ENCODE measurements at places on chromosomes 12 and 14.

- no peak for DNase-seq
These were observed 444 bp upstream of the GEMIN2 start for GRCh38 chr14:39113685-39114072.

- DNase-seq: no peak
These were observed 62.8 kb upstream of the SLC35F4 start for GRCh38 chr14:57928732-57929131.

DNA sequence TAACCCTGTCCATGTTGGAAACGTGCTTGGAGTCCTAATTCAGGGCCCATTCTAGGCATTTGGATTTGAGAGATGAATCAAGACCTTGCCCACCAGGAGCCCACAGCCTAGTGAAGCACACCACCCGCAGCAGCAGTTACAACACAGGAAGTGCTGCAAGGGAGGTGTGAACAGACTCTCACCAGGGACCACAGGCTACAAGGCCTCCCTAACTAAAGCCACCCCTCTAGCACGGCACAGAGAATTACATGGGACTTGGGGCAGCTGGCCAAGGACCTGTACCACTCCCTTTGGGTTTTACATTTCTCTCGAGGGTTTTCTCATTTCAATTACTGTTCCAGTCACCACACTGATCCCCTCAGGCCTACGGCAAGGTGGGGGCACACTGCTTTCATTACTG, 49.5 kb upstream of the FOXN3 start:
- no peak for DNase-seq

DNA sequence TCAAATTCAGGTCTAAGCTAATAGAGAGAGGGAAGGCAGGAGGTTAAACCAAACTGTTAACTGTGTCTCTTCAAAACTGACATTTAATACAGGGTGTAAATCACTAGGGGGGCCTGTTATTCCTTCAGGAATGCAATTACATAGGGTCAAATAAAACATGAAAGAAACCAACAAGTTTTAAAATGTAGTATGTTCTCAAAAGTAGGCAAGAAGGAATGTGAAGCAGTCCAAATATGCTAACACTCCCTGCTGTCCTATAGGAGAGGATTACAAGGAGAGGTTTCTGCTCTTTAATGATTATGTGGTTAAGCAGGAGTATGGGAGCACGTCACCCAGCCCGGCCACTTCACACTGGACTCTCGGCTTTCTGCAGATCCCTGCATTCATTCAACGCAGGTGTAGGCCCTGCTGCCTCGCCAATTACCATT, 42.5 kb upstream of the BMP4 start:
- DNase-seq: no peak

- DNase-seq: no peak
These were observed 287.5 kb upstream of the MGAT4C start for GRCh38 chr12:86543716-86544115.

DNA sequence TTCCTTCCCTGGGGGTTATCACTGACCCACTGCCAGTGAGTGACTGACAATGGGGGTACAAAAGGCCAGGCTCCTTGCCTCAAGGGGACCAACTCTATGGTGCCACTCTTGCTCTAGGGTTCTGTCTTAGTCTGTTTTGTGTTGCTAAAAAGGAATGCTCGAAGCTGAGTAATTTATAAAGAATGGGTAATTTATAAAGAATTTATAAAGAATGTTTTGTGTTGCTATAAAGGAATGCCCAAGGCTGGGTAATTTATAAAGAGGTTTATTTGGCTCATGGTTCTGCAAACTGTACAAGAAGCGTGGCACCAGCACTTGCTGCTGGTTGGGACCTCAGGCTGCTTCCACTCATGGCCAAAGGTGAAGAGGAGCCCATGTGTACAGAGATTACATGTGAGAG, 15.8 kb upstream of the RASSF8 start:
- DNase-seq: no peak

DNA sequence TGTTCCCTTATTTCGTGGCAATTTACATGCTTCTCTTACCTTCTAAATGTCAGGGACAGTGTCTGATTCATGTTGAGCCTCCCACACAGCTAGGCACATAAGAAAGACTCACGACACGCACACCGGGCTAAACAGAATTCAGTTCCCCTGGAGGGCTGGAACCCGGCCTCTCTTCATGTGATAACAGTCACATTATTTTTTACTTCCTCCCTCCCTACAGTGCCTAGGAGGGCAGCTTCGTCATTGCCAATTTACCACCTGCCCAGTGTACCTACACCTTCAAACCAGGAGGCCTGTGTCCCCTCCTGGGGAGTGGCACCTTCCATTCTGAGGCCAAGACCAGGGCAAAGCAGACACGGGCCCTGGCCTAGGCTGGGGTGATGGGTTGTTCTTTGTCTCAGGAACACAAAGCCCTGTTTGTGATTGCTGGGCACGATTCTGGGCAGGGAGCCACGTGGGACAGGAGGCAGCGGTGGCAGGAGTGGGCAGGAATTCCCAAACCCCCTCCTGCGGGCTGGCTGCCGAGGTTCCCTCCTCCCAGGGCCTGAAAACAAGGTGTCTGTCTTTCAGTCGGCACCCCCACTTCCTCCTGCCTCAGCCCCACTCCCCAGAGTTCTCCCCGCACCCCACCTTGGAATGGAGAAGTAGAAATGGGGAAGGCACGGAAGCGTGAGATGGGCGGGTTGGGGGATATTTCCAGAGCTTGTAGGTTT, 6.8 kb upstream of the RASAL1 start:
- no peak for DNase-seq

- no peak for DNase-seq
These were observed 60.2 kb downstream of the LRCOL1 start for GRCh38 chr12:132550014-132550802.

- DNase-seq: no peak
These were observed 91.3 kb downstream of the EP400 start for GRCh38 chr12:132040906-132041606.

GRCh38 chr12:106114447-106115068, 24.2 kb downstream of the NUAK1 start:
- no peak for DNase-seq

DNA sequence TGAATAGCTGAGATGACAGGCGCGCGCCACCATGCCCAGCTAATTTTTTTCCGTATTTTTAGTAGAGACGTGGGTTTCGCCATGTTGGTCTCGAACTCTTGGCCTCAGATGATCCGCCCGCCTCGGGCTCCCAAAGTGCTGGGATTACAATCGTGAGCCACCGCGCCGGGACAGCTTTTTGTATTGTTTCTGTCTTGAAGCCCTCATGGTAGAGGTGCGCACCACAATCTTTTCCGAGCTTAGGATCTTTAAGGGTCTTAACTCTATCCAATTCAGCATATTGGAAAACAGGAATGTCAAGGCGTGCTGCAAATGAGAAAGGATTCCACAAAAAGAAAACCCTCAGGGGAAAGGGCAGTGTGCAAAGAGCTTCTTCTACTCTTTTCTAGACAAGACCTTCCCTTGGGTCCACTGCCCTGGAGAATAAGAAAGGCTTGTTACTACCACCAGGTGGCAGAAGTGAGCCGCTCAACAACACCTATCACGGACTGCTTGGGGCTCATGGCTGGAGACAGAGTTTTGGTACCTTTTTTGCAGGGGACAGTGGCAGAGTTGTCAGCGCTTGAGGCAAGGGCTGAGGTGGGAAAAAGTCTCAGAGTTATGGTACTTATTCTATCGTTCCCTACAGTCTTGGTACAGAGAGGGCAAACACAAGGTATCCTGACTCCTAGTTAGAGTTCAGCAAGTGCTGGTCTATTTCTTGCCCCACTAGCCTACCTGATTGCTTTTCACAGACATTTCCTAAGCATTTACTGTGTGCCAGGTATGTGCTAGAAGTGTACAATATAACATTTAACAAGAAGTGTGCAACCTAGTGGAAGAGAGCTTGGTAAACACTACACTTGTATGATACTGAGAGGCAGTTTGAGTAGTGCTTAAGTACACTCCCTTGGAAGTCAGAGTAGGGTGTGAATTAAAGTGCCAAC, 16.4 kb upstream of the SP7 start:
- DNase-seq: peak; percentile 84

DNA sequence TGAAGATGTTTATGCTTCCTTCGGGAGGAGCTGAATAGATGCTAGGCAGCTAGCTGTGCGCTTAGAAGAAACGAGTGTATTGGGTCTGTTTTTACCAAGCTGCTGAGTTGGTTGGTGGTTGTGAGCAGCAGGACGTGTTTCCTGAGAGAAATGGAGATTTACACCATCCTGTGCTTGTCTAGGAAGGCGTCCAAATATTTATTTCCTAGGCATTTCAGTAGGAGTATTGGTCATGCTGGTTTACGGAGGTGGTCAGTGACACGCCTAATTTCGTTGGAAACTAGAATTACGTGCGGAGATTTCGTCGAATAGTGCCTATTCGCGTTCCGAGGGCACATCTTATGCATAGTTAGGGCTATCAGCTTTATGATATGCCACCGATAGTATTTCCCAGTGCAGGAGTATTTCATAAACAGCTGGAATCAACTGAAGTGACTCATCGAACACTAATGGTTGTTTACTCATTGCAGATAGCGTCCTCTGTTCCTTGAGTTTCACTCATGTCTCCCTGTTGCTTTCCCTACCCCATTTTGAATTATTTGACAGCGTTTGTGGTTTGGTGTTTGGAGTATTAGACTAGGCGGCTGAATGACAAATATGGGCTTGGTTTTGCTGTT, 780 bp downstream of the TBC1D15 start:
- no peak for DNase-seq

- no peak for DNase-seq
These were observed 197.1 kb downstream of the ATP23 start for GRCh38 chr12:58138424-58138823.

DNA sequence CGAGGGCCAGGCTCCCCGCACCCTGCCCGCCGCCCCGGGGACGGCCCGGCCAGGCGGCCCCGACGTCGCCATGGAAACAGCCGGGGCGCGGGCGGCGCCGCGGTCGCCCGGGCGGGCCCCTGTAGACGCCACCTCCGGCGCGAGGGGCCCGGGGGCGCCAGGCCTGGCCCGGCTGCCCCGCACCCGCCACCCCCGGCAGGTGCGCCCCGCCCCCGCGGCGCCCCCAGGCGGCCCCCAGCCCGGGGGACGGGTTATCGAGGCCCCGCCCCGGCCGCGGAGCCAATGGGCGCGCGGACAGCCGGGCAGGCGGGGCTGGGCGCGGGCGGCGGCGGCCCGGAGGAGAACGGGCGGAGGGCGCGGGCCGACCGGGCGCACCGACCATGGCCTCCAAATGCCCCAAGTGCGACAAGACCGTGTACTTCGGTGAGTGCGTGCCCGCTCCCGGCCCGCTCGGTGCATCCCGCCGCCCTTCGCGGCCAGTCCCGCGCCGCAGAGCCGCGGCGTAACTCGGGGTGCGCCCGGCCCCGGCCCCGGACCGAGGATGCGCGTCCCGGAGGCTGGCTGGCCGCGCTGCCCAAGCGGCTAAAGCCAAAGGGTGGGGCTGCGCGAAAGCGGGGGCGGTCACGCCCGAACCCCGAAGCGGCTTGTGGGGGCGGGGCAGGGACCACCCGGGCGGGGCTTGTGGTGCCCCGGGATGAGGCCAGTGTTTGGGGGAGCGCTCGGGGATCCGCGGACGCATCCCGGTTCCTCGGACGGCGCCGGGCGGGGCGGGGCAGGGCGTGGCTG, at the start of gene CRIP2:
Gene CRIP2 (plus strand): TSS at position 339 of the 786 bp plus-strand sequence. CDS start 42 bp downstream, at position 381.
- no peak for DNase-seq

GRCh38 chr12:26918321-26919215, 19.2 kb downstream of the INTS13 start:
- DNase-seq: no peak

DNA sequence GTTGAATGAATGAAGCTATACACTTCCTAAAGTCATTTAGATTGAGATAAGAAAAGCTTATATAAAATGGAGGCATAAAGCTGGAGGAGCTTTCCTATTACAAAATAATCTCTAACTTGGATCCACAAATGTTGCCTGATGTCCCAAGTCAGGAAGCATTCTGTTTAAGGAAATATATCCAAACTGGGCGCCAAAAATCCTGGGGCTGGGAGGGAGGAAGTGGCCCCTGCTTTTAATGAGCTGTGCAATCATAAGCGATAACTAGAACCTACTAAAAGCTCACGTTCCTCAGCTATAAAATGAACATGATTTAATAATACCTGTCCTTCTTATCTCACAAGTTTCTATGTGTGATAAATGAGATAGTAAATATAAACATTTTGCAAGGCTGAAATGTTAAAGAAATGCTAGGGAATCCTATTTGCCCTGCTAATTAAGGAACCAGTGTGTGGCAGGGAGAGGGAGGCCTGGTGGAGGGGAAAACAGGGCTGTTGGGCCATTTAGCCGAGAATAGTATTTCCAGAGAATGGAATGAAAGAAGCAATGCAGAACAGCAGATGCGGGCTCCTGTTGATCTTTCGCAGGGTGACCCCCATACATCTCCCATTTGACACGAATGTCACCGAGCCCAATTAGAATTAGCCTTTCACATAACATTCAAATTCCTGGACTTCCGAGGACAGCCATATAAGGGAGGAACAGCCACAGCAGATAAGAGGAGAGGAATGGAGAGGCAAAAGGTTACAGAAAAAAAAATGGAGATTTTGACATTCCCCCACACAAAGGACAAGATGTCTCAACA, 25.9 kb downstream of the DUSP6 start:
- no peak for DNase-seq

GRCh38 chr12:104187446-104188155, 28.0 kb upstream of the TXNRD1 start:
- DNase-seq: no peak

- no peak for DNase-seq
These were observed 627.4 kb downstream of the DIO2 start for GRCh38 chr14:79583738-79584408.

DNA sequence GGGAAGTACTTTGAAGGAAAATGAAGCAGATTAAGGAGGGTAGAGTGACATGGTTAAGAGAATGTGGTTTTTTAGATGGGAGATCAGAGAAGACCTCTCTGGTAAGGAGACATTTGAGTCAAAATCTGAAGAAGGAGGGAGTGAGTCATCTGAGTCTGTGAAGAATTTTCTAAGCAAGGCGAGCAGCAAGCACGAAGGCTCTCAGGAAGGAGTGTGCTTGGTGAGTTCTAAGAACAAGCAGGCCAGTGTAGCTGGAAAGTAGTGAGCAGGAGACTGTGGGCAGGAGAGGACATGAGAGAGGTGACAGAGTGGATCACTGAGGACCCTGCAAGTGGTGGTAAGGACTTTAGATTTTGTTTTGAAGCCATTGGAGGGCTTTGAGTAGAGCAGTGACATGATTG, 76.3 kb upstream of the FUT8 start:
- no peak for DNase-seq

DNA sequence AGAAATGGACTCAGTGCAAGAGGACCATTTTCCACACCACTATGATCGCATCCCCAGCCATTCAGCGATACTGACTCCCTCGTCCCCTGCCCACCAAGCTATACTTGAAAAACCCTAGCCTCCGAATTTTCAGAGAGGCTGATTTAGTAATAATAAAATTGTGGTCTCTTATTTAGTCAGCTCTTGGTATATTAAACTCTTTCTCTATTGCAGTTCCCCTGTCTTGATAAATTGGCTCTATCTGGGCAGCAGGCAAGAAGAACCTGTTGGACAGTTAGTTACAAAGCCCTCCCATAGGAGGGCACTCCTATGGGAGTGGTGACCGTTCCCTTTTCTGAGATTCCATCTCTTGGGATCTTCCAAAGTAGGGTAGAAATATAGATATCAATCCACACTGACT, 33.6 kb downstream of the NFKBIA start:
- no peak for DNase-seq

All from left forelimb (tissue), 1 donor.